ENCODE measurements at places on chromosomes 3 and 15.

DNA sequence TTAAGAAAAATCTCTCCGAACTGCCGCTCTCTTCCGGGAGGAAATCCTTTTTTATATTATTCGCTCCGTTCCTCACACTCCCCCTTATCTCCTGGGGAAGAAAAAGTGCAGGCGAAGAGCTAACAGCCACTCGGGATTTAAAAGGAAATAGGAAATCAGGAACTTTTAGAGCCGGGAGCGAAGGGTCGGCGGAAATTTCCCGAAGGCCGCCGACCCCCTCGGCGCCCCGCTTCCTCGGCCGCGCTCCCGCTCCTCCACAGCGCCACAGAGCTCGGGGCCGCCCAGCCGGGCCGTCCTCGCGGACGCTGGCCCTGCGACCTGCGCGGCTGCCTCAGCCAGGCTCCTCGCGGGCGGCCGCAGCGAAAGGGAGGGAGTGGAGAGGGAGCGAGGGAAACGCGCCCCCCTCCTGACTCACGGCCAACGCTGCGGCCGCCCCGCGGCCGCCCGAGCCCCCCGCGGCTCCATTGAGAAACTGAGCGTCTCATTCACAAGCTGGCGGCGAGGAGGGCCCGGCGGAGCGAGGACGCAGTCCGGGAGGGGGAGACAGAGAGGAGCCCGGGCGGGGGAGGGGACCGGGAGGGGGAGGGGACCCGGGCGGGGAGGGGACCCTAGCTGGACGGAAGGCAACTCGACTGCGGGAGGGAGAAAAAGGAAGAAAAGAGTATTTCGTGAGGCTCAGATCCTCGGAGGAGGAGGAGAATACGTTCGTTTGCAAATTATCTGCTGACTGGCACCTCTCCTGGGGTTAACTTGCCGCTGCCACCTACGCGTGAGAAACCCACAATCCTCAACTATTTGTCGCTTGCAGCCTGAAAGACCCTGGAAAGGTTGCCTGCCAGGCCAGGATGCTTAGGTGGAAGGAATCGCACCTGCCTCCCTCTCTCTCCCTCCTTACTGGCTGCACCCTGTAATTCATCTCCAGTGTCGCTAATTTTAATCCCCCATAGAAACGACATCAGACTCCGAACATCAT is at the start of gene PTPN9:
PTPN9 (minus strand) TSS at position 368 of the 973 bp plus-strand sequence. CDS start 539 bp downstream, outside the sequence.
- peak; percentile 88 for DNase-seq

GRCh38 chr15:74010929-74011540 is 16.5 kb downstream of the PML start:
- DNase-seq: peak; percentile 51

- DNase-seq: no peak
These were observed 23.4 kb downstream of the STAC start for GRCh38 chr3:36403661-36404060.

DNA sequence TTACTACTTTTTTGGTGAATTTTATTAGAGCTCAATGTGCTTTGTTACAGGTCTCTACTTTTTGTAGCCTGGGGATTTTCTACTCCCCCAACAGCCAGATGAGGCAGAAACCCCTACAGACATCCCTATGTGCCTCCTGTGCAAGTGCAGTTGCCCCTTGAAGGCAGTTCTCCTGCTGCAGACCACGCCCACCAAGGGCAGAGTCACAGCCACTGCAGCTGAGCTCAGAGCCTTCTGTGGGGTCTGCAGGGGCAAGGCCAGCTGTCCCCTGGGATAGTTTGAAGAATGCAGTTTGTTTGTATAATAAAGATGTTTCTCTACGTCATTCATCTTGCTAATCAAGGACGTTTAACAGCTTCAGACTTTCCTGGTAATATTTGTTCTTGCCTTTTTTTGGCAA is 76.8 kb downstream of the NPAP1 start:
- no peak for DNase-seq

- no peak for DNase-seq
These were observed 12.2 kb downstream of the RNF123 start for GRCh38 chr3:49701388-49702077.

GRCh38 chr3:66302288-66302687 is 81.5 kb downstream of the SLC25A26 start:
- no peak for DNase-seq

- no peak for DNase-seq
These were observed 119.3 kb downstream of the GLDN start for GRCh38 chr15:51460796-51461195.

- DNase-seq: no peak
These were observed 85.9 kb downstream of the AGBL1 start for GRCh38 chr15:86165265-86166211.

DNA sequence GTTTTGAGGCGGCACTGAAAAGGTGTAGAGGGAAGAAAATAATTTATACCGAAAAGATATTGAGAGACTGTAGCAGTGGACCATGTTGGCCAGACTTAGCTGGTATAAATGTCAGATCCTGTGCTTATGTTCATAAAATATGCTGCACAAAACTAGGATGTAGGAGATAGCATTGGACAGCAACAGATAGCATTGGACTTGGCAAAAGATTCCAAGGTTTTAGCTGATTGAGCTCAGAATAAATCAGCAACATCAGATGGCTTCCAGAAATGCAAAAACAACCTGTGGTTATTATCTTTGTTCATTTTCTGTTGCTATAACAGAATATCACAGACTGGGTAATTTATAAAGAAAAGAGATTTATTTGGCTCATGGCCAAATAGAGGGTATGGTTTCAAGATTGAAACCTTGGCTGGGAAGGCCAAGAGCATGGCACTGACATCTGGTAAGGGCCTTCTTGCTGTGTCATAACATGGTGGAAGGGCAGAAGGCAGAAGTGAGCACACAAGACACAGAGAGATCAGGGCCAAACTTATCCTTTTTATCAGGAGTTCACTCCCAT is 34.7 kb downstream of the SLC28A1 start:
- DNase-seq: no peak

DNA sequence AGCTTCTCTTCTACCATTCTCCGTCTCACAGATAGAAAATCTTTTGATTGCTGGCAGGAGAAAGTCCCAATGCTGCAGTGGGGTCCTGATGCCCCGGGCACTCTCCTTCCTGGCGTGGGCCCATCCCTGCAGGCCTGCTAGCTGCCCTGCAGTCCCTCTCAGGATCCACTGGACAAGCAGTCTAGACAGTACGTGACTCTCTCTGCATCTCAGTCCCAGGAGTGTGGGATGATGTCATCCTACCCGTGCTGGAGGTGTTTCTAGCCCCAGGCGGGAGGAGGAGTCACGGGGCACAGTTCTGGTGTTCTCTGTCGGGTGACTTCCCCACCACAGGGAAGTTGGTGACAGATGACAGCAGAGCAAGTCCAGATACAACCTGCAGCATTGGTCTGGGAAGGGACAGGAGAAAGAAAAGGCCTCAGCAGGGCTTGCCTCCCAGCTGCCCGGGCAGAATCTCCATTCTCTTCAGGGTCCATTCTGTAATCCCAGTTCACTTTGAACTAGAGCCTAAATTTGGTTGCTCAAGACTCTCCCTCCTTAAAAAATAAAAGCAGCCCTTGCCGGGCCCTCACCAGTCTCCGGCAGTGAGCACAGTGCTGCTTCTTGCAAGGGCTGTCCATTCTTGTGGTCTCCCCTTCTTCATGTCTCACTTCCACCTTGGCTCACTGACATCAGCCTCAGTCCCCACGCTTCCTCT is 30.6 kb downstream of the SLC28A1 start:
- peak; percentile 87 for DNase-seq

Data from choroid plexus epithelial cell (primary cell).